Activated CD4-positive, alpha-beta T cell treated with anti-CD3 and anti-CD28 coated beads for 4 hours (primary cell): ENCODE measurements at places on chromosomes 2 and 18.

GRCh38 chr2:236774171-236774570, 204.5 kb downstream of the ACKR3 start:
- DNase-seq: no peak

DNA sequence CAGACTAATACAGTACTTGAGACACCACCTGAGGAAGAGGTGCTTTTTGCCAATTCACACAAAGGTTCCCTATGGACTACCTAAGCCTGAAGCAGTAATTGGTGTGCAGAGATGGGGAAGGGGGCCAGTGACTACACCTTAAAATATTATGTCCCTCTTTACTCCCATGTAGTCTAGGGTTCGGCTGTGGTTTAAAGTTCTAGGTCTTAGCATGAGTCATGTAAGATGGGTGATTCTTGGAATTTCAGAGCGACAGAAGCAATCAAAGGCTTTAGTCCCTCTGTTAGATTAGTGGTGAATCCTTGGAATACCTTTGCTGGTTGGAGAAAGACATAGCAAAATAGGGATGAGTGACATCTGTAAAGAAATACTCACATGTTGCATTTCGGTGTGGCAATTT, 14.3 kb upstream of the CCDC85A start:
- DNase-seq: no peak

- DNase-seq: no peak
Observed at GRCh38 chr2:133755480-133756300, 187.4 kb upstream of the NCKAP5 start.

DNA sequence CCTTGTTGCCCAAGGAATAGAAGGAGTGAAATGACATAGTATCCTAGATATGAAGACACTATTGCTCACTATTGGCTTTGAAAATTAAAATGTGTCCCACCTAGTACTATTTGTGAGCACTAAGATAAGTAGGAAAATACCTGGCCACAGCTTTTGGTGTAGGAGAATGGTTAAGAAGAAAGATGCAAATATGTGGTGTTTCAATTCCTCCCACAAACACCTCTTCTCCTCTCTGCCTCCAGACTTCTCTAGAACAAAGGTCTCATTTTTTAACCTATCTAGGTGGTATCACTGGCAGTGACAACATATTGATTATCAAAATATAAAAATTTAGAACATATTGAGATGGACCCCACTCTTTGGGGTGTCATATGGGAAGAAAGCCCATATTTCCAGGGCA, 929.9 kb upstream of the FANCL start:
- DNase-seq: no peak

- no peak for DNase-seq
Observed at GRCh38 chr18:69758458-69758857, 189.2 kb downstream of the CD226 start.

GRCh38 chr18:44098551-44099098, 582.1 kb upstream of the SETBP1 start:
- no peak for DNase-seq

- no peak for DNase-seq
Observed at GRCh38 chr2:197052356-197052755, 125.8 kb upstream of the PGAP1 start.

DNA sequence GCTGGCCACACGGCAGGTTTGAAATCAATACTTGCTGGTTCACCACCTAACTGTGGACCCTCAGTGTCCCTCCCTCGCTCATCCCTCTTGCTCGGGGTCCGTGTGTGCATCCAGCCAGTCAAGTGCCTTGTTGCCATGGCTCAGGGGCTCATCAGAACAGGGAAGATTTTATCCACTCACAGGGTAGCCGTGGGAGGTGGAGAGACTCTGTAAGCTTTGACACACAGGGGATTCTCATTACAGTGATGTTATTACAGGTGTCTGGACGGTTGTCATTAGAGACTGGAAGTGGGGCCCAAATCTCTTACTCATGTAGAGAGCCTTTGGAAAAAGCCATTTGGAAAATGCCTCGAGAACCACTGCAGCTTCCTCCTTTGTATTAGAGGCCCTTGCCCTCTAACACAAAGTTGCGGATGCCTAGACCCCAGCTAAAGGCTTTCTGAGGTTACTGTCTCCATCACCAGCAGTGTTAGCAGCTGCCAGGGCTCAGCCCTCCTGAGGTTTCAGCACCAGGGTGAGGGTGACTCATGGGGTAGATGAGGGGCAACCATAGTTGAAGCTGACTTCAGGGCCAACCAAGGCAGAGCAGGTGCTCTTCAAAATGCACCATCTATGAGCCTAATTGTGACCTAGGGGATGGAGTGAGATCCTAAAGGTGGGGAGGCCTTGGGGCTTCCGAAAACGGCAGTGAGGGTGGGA, 195.6 kb downstream of the CLIP4 start:
- DNase-seq: no peak

GRCh38 chr2:861655-862354, 88.8 kb upstream of the SNTG2 start:
- no peak for DNase-seq

DNA sequence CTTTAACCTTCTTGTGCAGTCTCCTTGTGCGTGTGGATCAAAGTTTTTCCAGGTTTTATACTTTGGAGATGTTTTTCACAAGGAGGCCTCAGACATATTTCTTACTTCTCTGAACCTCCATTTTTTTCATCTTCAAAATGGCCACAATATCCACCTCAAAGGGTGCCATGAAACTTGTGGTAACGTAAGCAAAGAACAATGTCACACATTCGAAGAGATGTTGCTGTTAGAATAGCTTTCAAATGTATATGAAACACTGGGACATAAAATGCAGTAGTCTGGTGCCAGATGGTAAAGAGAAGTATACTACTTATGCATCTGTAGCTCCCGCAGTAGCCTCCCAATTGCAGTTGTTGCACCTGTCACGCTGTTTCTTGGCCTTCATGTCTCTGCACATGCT, 2.6 kb upstream of the KRCC1 start:
- DNase-seq: no peak

DNA sequence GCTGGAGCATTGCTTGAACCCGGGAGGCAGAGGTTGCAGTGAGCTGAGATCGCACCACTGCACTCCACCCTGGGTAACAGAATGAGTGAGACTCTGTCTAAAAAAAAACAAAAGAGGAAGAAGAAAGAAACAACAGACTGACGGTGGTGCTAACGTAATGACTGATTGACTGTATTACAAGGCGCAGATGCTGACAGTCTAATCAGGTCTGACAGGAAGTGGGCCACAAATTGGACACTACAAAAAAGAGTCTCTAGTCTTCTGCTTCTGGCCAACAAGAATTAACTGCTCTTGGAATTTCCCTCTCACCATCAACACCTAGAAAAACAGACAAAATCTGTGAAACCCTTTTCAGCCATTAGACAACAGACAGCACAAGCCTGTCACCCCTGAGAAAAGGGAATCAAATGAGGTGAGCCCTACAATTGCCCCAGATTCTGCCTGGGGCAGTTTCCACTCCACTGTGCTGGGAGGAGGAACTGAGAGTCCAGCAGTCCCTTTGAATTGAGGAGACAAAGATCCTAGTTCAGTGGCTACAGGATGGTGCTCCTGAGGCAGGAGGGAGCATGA, 43.3 kb downstream of the SNED1 start:
- DNase-seq: no peak

DNA sequence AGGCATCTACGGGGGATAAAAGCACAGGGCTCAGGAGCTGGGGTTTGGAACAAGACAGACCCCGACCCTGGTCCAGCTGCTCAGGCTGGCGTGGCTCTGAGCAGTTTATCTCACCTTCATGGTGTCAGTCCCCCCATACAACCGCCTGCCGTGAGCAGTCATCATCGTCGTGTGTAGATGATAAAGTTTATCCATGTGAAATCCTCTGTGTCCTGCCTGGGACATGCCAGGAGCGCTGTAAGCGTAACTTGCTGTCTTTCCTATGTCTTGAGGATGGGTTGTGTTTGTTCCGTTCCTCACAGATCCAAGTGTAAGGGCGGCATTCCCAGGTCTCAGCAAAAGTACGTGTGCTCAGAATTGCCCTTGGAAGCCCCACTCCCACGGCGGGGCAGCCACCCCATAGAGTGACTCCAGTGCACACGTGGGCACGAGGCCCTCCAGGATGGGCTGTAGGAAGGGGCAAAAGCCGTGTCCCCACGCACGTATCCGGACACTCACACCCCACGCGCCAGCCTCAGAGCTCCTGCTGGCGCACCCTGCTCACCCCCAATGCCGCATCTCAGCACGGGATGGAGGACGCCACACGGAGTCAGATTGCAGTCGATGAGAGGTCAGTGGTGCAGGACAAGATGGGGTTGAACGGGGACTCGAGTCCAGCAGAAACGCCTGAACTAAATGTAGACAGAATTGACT, 50.9 kb downstream of the ADI1 start:
- no peak for DNase-seq
